CD4-positive, alpha-beta T cell (primary cell): ENCODE measurements at places on chromosomes 7 and 10. TPM values are rescaled to one million over a fixed set of nuclear protein-coding genes. Genes with fewer than 3 reads are reported as not detected.

GRCh38 chr7:27066148-27066547 is 29.7 kb downstream of the HOXA1 start:
- H3K4me3 ChIP-seq: no peak overlapping the region
- H3K4me1 ChIP-seq: no peaks in the 10 kb centered on the region
- H3K36me3 ChIP-seq: no peaks in the 10 kb centered on the region
- H3K27ac ChIP-seq: no peak overlapping the region
- no peak for DNase-seq

- no peak within 1 kb of the TSS for H3K4me3 ChIP-seq
- H3K36me3 ChIP-seq: no peaks in the 10 kb centered on the region
- no peak within 1 kb of the TSS for H3K27ac ChIP-seq
- no peaks in the 10 kb centered on the region for H3K4me1 ChIP-seq
These were observed at the start of gene CPA4 for GRCh38 chr7:130292682-130293257. Gene CPA4 (plus strand): TSS chr7:130293161. CDS start chr7:130293181, 20 bp downstream.

GRCh38 chr7:33849004-33849403 is 56.3 kb upstream of the BMPER start:
- H3K4me1 ChIP-seq: no peaks in the 10 kb centered on the region
- no peak overlapping the region for H3K4me3 ChIP-seq
- no peak for DNase-seq

PLEKHS1 gene
- total RNA-seq: 0.08 TPM

- no peak overlapping the region for H3K27ac ChIP-seq
- H3K4me1 ChIP-seq: peaks cover 9% of the 10 kb centered on the region
- H3K36me3 ChIP-seq: no peaks in the 10 kb centered on the region
These were observed 121.7 kb upstream of the TNRC18 start for GRCh38 chr7:5545222-5545914.

- peaks cover 65% of the 10 kb centered on the region for H3K36me3 ChIP-seq
- no peak for DNase-seq
- H3K4me3 ChIP-seq: no peak overlapping the region
- H3K4me1 ChIP-seq: peaks cover 9% of the 10 kb centered on the region
- H3K27me3 ChIP-seq: no peaks in the 10 kb centered on the region
- no peak overlapping the region for H3K27ac ChIP-seq
These were observed 33.5 kb downstream of the WDR86 start for GRCh38 chr7:151376218-151376902.

GRCh38 chr10:93386631-93387369 is 95.3 kb downstream of the MYOF start:
- DNase-seq: peak; percentile 49
- H3K27me3 ChIP-seq: no peaks in the 10 kb centered on the region
- H3K4me1 ChIP-seq: peaks cover 16% of the 10 kb centered on the region
- H3K4me3 ChIP-seq: no peak overlapping the region
- no peak overlapping the region for H3K27ac ChIP-seq

DNA sequence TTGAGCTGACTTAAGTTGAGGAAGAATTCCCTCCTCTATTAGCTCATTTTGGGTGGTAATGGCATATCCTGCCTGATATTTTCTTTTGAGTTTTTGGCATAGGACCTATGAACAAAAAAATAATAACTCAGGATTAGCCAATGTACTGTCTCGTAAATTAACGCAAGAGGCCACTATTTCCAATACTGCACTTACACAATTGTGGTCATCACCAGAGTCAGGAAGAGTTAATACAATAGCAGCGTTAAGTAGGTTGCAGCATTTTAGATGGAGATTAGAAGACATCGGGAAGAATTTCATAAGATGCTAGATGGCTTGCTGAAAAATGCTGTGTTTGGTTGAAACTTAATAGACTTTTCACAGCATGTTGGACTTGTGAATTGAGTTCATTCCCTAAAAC is 36.4 kb downstream of the ANTXRL start:
- H3K27ac ChIP-seq: no peak overlapping the region
- H3K4me1 ChIP-seq: no peaks in the 10 kb centered on the region
- H3K27me3 ChIP-seq: no peaks in the 10 kb centered on the region
- no peak overlapping the region for H3K4me3 ChIP-seq
- no peak for DNase-seq
